NCI-H1694 (cell line): ENCODE measurements at places on chromosomes 6 and 20.

- no peak for DNase-seq
Observed at GRCh38 chr6:51318674-51319073, 500.0 kb downstream of the TFAP2B start.

- no peak for DNase-seq
Observed at GRCh38 chr20:29086938-29087337, 2170.5 kb upstream of the DEFB115 start.

- no peak for DNase-seq
Observed at GRCh38 chr20:63782521-63782971, 43.0 kb downstream of the SLC2A4RG start.

GRCh38 chr6:35258336-35258735, 1.2 kb upstream of the ZNF76 start:
- DNase-seq, result no peak

DNA sequence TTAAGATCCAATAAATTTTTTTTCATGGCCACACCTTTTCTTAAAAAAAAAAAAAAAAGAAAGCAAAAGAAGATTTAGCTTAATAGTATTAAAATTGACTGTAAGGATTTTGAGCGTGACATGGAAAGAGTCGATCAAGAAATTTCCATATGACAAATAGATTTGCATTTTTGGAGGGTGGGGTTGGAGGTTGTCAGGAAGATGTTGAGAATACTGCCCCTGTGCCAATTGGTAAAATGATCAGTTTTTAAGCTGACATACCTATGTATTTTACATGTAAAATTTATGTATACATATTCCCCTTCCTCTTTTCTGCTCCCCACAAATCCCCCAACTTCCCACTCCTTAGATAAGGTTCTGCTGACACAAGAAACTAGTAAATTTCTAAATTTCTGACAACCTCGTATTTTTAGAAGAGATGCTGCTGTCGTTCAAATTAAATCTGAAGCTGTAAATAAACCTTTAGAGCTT, 520.9 kb downstream of the CD83 start:
- no peak for DNase-seq

DNA sequence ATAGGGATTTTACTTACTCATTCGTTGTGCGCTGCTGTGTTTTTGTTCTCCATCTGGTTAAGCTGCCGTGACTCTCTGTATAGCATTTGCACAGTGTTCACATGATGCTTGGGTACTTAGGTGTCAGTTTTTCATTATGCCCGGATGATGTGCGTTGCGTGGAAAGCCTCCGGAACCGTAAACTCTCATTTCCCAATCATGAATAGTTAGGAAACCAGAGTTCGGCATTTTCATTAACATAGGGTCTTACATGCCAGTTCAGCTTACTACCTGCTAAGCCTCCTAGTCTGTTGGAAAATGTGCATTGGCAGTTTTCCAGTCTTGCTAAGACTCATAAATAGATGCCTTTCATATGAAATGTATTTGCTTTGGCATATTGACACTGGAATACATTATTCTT, 483.4 kb upstream of the FLRT3 start:
- DNase-seq, result peak; percentile 17

- no peak for DNase-seq
Observed at GRCh38 chr6:3542032-3542640, 85.3 kb upstream of the SLC22A23 start.

DNA sequence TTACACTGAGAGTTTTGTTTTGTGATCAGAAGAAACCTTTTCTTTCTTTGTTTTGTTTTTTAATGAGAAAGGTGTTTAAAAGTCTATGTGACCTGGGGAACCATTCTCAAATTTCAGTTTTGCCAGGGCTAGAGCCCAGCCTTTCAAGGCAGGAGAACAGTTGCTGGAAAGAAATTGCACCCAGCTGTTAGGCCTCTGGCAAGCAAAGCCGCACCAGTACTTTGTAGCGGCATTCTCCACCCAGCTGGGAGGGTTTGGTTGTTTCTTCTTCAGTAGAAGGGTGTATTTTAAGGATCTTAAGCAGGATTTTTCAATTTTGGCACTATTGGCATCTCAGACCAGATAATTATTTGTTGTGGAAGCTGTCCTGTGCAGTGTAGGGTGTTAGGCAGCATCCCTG, 16.6 kb upstream of the MAPK13 start:
- DNase-seq, result no peak

DNA sequence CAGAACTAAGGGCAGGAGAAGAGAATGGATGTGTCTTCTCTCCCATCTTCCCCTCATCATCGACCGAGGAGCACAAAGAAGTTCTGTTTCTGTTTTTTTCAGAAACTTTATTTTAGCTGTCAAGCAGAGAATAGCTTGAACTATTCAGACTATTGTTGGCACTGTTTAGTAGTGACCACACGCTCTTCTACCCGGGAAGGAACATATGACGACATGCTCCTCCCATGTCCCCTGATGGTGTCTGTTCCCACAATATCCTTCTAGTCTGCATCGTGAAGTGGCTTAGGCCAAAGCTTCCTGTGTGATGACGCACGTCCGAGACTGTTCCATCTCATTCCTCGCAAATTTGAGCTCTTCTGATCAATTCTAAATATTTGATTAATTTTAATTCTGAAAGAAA, 27.2 kb upstream of the KIF25 start:
- no peak for DNase-seq

GRCh38 chr6:47836639-47837038, 54.8 kb downstream of the OPN5 start:
- no peak for DNase-seq

DNA sequence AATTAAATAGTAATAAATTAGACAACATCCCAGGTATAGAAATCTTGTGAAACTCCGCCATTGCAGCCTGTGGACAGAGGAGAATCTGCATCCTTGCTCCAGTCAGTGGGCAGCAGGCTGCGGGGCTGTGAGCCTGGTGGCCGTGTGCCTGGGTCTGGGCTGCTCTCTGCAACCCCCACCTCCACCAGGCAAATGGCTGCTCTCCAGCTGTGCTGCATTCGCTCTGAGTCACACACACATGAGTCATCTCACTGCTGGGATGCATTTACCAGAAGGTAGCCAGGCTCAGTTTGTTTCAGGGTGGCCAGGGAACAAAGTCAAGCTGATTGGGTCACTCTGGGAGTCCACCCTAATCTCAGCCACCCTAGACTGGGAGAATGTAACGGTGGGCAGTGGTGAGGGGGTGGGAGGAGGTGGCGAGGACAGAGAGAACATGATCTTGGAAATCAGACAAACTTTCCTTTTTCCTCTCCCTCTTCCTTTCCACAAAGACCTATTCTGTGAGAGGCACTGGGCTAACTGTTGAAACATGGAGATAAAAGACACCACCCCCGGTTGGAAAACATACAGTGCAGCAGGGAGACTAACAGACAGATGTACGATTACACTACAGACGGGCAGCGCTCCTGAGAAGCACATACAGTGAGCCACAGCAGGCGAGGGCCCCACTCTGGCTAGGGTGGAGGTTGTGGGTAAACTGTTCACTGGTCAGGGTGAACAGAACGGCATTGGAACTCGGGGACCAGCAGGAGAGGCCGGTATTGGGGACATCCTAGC, 59.2 kb downstream of the TRAM2 start:
- DNase-seq, result peak; percentile 18

DNA sequence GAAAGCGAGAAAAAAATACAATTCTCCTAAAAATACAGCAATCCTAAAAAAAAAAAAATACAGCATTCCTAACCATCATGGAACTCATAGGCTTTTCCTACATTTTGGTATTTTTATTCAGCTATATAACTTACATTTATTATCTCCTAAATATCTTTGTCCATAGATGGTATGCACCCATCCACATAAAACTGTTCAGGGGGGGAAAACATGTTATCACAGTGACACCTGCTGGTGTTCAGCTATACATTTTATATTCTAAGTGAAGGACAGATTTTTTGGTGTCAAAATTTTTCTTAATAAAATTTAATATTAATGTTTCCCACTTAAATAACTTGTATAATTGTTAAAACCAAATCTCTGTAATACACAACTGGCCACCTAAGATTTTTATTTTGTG, 58.0 kb downstream of the BLOC1S5 start:
- peak; percentile 44 for DNase-seq

GRCh38 chr6:165453395-165453794, 144.0 kb upstream of the C6orf118 start:
- DNase-seq, result no peak

- no peak for DNase-seq
Observed at GRCh38 chr20:4230651-4231050, 215.3 kb upstream of the RNF24 start.

GRCh38 chr6:35370124-35370741, 27.9 kb downstream of the PPARD start:
- DNase-seq, result no peak

- no peak for DNase-seq
Observed at GRCh38 chr20:59159493-59160376, 3.9 kb upstream of the ZNF831 start.

GRCh38 chr20:46509523-46509922, 3.8 kb downstream of the ZNF334 start:
- no peak for DNase-seq
